ENCODE measurements at places on chromosomes 7 and 10. TPM values are rescaled to one million over a fixed set of nuclear protein-coding genes. Genes with fewer than 3 reads are reported as not detected.

The TFPI2 gene
- not detected for total RNA-seq

The FFAR4 gene
- not detected for total RNA-seq

The CYP2C18 gene
- not detected for total RNA-seq

The TPST1 gene
- total RNA-seq = 0.79 TPM

The EPO gene
- not detected for total RNA-seq

The CCDC136 gene
- total RNA-seq = 5.1 TPM

The UTF1 gene
- not detected for total RNA-seq

The SLC26A3 gene
- total RNA-seq = not detected

The BLNK gene
- total RNA-seq = not detected

The ZNF727 gene
- 0.57 TPM for total RNA-seq

The SORBS1 gene
- 0.56 TPM for total RNA-seq

- no peaks in the 10 kb centered on the region for H3K27me3 ChIP-seq
- H3K27ac ChIP-seq = no peak overlapping the region
- H3K36me3 ChIP-seq = no peaks in the 10 kb centered on the region
- no peak overlapping the region for H3K4me3 ChIP-seq
Measured at GRCh38 chr10:101008823-101009423, 9.3 kb downstream of the LZTS2 start.

DNA sequence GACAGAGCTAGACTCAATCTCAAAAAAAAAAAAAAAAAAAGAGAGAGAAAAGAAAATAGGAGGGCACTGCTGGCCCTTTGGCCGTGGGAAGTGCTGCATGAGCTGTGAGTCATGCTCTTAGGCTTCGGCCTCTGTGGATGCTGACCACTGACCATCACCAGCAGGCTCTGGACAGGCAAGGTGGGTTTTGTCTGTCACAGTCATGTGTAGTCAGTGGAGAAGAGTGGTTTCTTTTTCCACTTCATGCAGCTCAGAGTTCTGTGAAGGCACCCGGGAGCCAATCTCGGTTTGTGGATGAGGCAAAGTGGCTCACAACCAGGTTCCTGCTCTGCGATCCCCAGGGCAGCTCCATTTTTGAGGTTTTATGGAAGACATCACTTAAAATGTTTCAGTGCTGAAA, 58.1 kb downstream of the PRTFDC1 start:
- H3K27me3 ChIP-seq = no peaks in the 10 kb centered on the region
- no peak for DNase-seq
- peak overlapping the region; percentile 81 for H3K27ac ChIP-seq
- no peaks in the 10 kb centered on the region for H3K36me3 ChIP-seq
- no peak overlapping the region for H3K4me3 ChIP-seq

GRCh38 chr10:67819768-67820204, 18.2 kb downstream of the DNAJC12 start:
- no peak overlapping the region for H3K27ac ChIP-seq
- peaks cover 13% of the 10 kb centered on the region for H3K4me1 ChIP-seq

DNA sequence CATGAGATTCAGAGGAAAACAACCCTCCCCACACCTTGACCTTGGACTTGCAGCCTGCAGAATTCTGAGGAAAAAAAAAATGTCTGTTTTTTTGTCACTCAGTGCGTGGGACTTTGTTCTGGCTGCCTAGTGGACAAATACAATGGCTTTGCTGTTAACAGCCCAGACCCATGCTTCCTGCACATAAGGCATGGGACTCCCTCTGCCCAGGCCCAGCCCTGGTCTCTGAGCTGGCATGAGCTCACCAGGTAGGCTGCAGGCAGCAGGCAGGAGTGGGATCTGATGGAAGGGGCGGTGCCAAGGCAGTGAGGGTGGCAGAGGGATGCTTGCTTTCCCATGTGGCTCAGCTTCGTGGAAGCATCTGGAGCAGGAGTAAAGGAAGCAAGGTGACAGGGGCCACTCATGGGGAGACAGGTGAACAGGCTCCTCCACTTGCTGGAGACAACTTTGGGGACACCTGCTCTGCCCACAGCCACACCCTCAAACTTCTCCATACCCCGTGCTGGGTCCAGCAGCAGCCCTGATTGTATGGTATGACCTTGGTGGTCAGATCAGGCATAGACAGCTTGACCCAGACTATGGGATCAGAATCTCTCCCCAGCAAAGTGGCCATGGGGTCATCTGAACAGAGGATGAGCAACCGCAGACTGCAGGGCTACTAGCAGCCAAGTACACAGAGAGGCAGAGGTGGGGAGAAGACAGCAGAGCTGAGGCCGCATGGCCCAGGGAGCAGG, 27.0 kb downstream of the ANXA8 start:
- peaks cover 14% of the 10 kb centered on the region for H3K27me3 ChIP-seq
- no peaks in the 10 kb centered on the region for H3K36me3 ChIP-seq
- H3K4me1 ChIP-seq = no peaks in the 10 kb centered on the region
- H3K27ac ChIP-seq = no peak overlapping the region
- no peak overlapping the region for H3K4me3 ChIP-seq

GRCh38 chr7:12350971-12351370, 52.7 kb downstream of the VWDE start:
- H3K4me3 ChIP-seq = no peak overlapping the region
- H3K27me3 ChIP-seq = peaks cover 1% of the 10 kb centered on the region
- H3K36me3 ChIP-seq = peaks cover 2% of the 10 kb centered on the region
- DNase-seq = no peak

DNA sequence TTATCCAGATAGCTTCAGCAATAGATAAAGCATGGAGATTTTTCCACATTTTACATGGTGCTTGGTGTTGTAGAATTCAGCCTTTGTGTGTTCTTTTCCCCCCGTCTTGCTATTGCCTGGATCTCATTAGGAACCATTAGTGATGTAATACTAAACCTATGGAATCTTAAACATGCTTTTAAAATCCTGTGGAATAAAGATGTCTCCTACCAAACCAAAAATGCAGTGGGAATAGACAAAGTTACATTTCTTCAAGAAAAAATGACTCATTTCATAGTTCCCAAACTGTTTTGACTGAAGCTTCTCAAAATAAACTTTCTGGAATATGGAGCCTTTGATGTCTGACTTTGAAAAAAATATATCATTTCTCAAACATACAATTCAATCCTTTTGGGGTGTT, 44.0 kb downstream of the CALD1 start:
- H3K4me3 ChIP-seq = no peak overlapping the region
- no peaks in the 10 kb centered on the region for H3K4me1 ChIP-seq
- no peaks in the 10 kb centered on the region for H3K36me3 ChIP-seq

- no peak for DNase-seq
- no peak overlapping the region for H3K4me3 ChIP-seq
- H3K36me3 ChIP-seq = no peaks in the 10 kb centered on the region
- H3K27ac ChIP-seq = no peak overlapping the region
- peaks cover 3% of the 10 kb centered on the region for H3K27me3 ChIP-seq
Measured at GRCh38 chr7:42790196-42790595, 121.7 kb downstream of the C7orf25 start.

DNA sequence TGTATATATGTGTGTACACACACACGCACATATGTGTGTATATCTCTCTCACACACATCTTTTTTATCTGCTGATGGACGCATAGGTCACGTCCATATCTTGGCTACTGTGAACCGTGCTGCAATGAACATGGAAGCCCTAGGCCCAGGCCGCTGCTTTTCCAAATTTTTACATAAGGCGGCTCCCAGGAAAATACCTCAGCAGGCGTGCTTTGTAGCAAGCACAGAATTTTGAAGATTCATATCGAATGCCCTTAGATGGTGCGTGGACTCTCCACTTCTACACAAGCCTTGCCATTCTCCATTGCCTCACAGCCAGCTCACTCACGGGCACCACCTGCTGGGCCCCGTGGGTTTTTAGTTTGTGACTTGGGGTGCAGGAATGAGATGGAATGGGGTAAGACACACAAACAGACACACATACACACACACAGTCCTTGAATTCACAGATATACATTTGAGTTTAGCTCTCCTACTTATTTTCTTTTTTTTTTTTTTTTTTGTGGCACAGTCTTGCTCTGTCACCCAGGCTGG, 57.9 kb upstream of the RNF32 start:
- DNase-seq = no peak
- H3K27ac ChIP-seq = no peak overlapping the region
- H3K36me3 ChIP-seq = no peaks in the 10 kb centered on the region
- no peaks in the 10 kb centered on the region for H3K4me1 ChIP-seq

GRCh38 chr10:83678850-83679249, 460.5 kb upstream of the GHITM start:
- peaks cover 20% of the 10 kb centered on the region for H3K4me1 ChIP-seq
- no peak for DNase-seq
- H3K4me3 ChIP-seq = no peak overlapping the region

GRCh38 chr7:137074391-137075030, 206.1 kb downstream of the CHRM2 start:
- H3K27me3 ChIP-seq = no peaks in the 10 kb centered on the region
- H3K4me3 ChIP-seq = no peak overlapping the region
- H3K36me3 ChIP-seq = no peaks in the 10 kb centered on the region
- DNase-seq = no peak
- no peaks in the 10 kb centered on the region for H3K4me1 ChIP-seq
- no peak overlapping the region for H3K27ac ChIP-seq

- no peak overlapping the region for H3K27ac ChIP-seq
- DNase-seq = no peak
- H3K27me3 ChIP-seq = no peaks in the 10 kb centered on the region
- no peak overlapping the region for H3K4me3 ChIP-seq
- no peaks in the 10 kb centered on the region for H3K36me3 ChIP-seq
Measured at GRCh38 chr7:90965211-90965610, 299.0 kb upstream of the FZD1 start.

DNA sequence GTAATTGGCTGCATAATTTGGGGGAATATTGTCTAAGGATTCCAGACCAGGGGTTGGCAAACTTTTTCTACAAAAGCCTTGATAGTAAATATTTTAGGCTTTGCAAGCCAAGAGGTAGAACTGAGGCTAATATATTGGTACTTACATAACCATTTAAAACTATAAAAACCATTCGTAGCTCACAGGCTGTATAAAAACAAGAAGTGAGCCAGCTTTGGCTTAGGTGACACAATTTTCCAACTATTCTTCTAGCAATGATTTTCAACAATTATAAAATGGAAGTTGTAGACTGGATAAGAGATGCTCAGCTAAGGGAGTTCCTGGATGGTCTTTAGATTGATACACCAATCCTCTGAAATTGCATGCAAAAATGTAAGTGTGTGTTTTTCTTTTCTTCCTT, 1.4 kb downstream of the GPR141 start:
- no peak overlapping the region for H3K27ac ChIP-seq
- no peak for DNase-seq
- no peaks in the 10 kb centered on the region for H3K36me3 ChIP-seq
- peaks cover 18% of the 10 kb centered on the region for H3K27me3 ChIP-seq
- H3K4me3 ChIP-seq = no peak overlapping the region

- H3K27ac ChIP-seq = no peak overlapping the region
- no peaks in the 10 kb centered on the region for H3K36me3 ChIP-seq
- H3K4me3 ChIP-seq = no peak overlapping the region
- no peak for DNase-seq
- H3K27me3 ChIP-seq = no peaks in the 10 kb centered on the region
Measured at GRCh38 chr10:47088656-47089354, 177.6 kb downstream of the PTPN20 start.

DNA sequence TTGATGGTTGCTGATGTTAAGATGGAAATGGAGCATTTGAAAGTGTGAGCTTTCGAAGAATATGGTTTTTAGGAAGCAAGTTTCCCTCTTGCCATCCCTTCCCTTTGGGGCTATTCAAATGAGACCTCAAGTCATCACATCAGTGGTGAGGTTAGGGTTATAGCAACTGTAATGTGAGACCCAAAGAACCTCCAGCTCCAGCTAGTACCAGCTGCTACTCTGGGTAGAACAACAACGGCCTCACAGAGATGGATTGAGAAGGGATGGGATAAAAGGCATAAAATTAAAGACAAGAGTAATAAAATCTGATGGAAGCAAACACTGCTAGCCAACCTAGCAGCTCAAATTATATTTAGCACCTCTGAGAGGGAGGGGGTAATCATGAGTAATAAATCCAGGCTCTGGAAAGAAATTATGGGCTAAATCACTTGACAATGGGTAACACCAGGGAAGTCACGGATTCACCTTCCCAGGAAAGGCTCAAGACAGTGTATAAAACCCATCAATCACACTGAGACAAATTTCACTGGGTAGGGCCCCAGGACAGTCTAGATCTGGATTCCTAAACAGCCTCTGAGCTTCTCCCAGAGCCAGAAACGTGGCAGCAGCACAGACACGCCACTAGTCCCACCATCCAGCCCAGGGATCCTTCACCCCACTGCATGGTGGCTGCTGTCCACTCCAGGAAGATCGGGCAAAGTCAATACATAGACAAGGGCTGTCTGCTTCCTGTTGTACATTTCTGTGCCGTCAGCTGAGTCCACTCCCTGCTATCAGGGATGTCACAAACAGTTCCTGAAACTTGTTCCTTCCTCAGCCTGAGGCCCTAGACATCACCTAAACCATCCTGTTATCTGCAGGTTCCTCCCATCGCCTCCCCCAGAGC, 151.1 kb downstream of the GFRA1 start:
- H3K27ac ChIP-seq = no peak overlapping the region
- no peak for DNase-seq
- no peaks in the 10 kb centered on the region for H3K27me3 ChIP-seq

- no peak overlapping the region for H3K4me3 ChIP-seq
- DNase-seq = no peak
- peaks cover 2% of the 10 kb centered on the region for H3K4me1 ChIP-seq
- no peak overlapping the region for H3K27ac ChIP-seq
Measured at GRCh38 chr7:32535162-32535702, 39.9 kb downstream of the AVL9 start.

DNA sequence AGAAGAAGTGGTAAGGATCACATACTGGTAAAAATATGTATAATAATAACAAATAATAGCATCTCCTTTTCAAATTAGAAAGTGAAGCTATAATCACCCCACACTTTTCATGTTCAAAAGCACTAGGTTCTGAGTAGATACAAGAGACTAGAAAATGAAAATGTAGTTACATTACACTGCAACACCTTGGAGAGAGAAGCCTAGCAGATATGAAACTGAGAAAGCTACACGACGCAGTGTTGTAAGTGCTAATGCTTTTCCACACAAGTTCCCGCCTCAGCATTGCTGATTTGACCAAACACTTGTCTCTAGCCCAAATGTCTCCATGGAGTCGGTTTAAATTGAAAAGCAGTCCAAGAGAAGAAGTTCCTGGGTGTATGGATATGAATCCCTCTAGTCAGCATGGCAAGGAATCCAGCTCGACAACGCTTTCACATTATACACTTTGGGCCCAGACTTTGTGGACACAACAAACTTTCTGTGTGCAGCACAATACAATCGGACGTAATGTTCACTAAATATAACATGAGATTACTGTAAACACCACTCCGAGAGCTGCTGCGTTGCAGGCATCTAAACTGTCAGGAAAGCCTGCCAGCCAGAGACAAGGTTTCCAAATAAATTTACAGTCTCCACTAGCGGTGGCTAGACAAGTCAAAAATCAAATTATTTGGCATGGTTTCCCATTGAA, 1.7 kb downstream of the PDE1C start:
- H3K4me3 ChIP-seq = no peak overlapping the region
- peaks cover 22% of the 10 kb centered on the region for H3K27me3 ChIP-seq
- DNase-seq = no peak

DNA sequence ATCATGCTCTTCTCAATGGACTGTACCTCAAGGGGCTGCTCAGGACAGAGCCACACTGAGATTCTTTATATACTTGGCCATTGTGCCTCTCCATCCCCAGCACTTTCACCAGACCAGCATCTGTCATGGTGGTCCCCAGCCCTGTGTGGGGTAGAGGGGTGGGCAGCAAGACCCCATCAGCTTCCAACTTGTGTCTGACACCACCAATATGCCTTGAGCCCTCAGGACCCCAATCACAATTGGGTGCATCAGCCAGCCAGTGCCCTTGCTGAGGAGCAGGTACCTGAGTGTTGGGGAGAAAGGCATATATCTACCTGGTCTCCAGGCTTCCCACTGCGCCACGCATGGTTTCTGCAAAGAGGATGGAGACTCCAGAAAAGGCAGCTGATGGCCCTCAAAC, 56.3 kb downstream of the GRID1 start:
- no peak overlapping the region for H3K27ac ChIP-seq
- no peaks in the 10 kb centered on the region for H3K27me3 ChIP-seq
- no peak for DNase-seq
- no peaks in the 10 kb centered on the region for H3K36me3 ChIP-seq

Data from activated CD4-positive, alpha-beta T cell treated with anti-CD3 and anti-CD28 coated beads, Interleukin-2, amount 10 ng/mL, durations not matched to agents 7 days and 5 days (primary cell).